ENCODE measurements at places on chromosomes 6 and 20.
A peak's percentile ranks its signal among the peaks of the same experiment; 100 is the strongest.

GRCh38 chr6:28638787-28639430, 113.2 kb downstream of the GPX5 start:
- no peak for ATAC-seq

DNA sequence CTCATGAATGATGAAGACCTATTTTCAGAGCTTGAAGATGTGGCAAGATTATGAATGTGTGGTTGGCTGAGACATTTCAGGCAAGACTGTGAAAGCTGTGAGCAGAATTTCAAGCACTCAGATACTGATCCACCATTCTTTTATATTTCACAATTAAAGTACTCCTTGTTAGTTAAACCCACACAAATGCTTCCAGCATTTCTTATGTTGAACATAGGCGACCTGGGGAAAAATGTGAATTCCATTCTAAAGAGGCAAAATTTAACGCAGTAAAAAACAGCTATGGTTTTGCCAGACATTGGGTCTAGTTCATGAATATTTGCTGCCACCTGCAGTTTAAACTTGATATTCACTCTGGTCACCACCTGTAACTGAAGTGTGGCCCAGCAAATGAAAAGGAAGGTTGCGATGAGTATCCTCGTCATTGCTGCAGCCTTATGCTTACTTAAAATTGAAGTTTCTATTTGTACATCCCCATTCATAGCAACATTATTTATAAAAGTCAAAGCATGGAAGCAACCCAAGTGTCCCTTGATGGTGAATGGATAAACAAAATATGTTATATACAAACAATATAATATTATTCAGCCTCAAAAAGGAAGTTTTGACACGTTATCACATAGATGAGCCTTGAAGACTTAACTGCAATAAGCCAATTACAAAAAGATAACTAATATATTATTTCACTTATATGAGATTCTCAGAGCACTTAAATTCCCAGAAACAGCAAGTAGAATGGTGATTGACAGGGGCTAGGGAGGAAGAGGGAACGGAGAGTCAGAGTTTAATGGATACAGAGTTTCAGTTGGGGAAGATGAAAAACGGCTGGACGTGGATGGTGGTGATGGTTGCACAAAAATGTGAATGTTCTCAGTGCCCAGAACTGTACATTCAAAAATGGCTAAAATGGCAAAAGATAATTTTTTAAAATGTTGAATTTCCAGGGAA, 32.4 kb upstream of the FAM184A start:
- ATAC-seq = peak; percentile 76

- no peak for ATAC-seq
These were observed 280.6 kb downstream of the LAMA2 start for GRCh38 chr6:129163551-129163950.

DNA sequence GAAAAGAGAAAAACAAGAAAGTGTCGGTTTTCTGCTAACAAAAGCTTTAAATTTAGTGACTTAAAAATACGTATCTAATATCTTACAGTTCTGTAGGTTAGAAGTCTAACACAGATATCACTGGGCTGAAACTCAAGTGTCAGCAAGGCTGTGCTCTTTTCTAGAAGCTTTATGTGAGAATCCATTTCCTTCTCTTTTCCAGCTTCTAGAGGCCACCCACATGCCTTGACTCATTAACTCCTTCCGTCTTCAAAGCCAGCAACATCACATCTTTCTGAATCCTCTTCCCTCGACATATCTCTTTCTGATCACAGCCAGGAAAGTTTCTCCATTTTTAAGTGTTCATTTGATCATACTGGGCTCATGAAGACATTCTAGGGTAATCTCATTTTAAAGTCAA, 262.0 kb downstream of the MAFB start:
- no peak for ATAC-seq

GRCh38 chr6:72865467-72865866, 243.6 kb downstream of the KCNQ5 start:
- no peak for ATAC-seq

GRCh38 chr6:142846883-142847287, 98.1 kb downstream of the HIVEP2 start:
- no peak for ATAC-seq
